ENCODE measurements at places on chromosomes 3 and 15.

GRCh38 chr15:79400650-79401049 lies 31.5 kb upstream of the MINAR1 start:
- DNase-seq: no peak

- no peak for DNase-seq
These were observed 23.7 kb upstream of the TICRR start for GRCh38 chr15:89551550-89551949.

GRCh38 chr3:53300826-53301225 lies 45.0 kb upstream of the TKT start:
- DNase-seq: no peak

- DNase-seq: no peak
These were observed 49.5 kb downstream of the TP63 start for GRCh38 chr3:189680723-189681122.

GRCh38 chr3:152853196-152853595 lies 18.3 kb downstream of the P2RY1 start:
- DNase-seq: no peak

GRCh38 chr15:62254137-62254934 lies 89.3 kb upstream of the C2CD4B start:
- DNase-seq: peak; percentile 69

DNA sequence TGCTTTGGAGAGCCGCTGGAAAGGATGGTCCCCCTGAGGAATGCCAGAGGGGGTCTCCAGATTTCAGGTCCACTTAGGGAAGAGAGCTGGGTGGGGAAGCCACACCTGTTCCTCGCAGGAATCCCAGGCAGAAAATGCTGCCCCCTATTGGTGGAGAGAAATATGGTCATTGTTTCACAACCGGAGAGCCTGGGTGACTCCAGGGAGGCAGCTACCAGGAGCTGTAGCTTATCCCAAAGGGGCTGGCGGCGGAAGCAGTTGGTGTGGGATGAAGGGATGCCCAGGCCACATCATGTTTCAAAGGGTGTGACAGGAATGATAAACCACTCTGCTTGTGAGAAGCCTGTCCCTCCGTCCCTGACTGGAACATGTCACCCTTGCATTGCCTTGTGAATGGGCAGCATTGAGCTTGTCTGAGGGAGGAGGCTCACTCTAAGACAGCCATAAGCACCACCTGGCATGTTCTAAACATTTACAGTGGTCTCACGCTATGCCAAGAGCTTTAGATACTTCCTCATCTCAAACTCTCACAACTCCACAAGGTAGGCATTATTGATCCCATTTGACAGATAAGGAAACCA lies 34.5 kb downstream of the POMGNT2 start:
- no peak for DNase-seq

GRCh38 chr15:68371851-68372250 lies 60.1 kb downstream of the ITGA11 start:
- DNase-seq: no peak

DNA sequence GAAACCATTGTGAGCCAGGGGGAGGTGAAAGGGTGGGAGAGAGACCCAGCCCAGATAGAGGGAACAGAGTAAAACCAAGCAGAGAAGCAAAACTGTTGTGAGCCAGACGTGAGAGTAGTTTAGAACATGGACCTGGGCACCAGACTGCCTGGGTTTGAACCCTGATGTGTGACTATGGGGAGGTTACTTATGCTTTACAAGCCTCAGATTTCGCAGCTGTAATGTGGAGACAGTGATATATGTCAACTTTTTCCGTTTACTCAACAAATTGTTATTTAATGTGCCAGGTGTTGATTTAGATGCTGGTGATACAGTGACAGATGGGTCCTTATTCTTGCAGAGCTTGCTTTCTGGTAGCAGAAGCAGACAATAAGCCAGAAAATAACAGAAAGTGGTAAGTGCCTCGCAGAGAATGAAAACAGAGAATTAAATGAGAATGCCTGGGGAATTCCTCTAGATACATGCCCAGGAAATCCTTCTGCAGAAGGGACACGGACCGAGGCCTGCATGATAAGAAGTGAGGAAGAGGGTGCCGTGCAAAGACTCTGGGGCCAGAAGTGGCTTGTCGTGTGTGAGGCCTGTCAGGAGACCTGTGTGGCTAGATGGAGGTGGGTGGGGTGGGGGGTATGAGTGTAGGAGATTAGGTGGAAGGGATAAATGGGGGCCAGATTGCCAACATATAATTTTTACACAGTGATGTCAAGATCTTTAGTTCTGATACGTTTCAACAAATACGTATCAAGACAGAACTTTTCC lies 15.0 kb downstream of the KAT2B start:
- no peak for DNase-seq

DNA sequence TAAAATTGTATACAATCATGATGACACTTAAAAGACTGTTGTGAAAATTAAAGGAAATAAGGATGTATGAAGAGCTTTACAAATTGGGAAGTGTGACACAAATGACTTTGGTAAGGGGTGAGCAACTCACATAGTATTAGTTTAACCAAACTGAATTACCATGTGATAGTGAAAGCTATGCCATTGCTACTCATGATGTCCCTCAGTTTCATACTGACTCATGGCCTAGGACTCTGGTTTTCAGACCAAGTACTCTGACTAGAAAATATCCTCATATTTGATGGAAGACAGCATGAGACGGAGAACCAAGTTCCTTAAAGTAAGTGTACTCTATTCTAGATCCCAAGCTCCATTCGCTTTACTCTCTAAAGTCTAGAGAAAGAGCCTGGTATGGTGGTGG lies 203.2 kb upstream of the ICE2 start:
- no peak for DNase-seq

DNA sequence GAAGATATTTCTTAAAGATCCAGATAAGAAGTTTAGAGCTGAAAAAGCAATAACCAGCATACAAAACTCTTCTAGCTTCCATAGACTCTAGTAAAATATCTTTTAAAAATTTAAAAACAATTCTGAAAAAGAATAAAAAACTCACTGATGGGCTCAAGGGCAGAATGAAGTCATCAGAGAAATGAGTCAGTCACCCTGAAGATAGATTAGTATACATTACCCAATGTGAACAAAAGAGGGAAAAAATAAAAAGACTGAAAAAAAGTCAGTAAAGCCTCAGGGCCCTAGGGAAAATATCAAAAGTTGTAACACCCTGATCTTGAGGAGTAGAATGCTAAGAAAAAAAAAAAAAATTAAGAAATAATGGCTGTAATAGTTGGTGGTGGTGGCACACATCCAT lies 11.4 kb downstream of the DET1 start:
- no peak for DNase-seq

GRCh38 chr3:83193526-83193925 lies 1432.1 kb upstream of the GBE1 start:
- no peak for DNase-seq

GRCh38 chr15:36881516-36881915 lies 218.8 kb downstream of the MEIS2 start:
- DNase-seq: no peak

DNA sequence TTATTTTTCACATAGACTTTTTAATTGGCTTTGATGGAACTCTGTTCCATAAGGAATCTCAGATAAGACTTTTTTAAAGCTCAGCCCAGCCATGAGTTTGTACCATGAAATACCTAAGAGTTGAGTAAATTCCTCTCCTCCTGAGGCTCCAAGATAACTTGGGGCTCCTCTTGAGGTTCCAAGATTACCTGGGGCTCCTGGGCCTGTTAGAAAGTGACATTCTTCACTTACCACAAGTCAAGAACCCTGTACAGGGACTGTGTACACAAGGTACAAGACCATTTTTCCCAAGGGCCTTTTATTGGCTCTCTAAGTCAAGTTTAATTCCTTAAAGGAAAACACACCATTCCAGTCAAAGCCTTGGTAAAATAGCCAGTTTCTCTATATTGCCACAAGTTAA lies 111.3 kb upstream of the PRR20G start:
- DNase-seq: no peak

GRCh38 chr3:13571831-13572750 lies 23.2 kb downstream of the FBLN2 start:
- no peak for DNase-seq

DNA sequence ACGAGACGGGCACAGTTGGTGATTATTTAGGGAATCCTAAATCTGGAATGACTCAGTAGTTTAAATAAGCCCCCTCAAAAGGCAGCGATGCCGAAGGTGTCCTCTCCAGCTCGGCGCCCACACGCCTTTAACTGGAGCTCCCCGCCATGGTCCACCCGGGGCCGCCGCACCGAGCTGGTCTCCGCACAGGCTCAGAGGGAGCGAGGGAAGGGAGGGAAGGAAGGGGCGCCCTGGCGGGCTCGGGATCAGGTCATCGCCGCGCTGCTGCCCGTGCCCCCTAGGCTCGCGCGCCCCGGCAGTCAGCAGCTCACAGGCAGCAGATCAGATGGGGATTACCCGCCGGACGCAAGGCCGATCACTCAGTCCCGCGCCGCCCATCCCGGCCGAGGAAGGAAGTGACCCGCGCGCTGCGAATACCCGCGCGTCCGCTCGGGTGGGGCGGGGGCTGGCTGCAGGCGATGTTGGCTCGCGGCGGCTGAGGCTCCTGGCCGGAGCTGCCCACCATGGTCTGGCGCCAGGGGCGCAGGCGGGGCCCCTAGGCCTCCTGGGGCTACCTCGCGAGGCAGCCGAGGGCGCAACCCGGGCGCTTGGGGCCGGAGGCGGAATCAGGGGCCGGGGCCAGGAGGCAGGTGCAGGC lies 318.0 kb downstream of the FGF12 start:
- DNase-seq: no peak

- no peak for DNase-seq
These were observed 232.1 kb downstream of the NR1D2 start for GRCh38 chr3:24177201-24177600.

DNA sequence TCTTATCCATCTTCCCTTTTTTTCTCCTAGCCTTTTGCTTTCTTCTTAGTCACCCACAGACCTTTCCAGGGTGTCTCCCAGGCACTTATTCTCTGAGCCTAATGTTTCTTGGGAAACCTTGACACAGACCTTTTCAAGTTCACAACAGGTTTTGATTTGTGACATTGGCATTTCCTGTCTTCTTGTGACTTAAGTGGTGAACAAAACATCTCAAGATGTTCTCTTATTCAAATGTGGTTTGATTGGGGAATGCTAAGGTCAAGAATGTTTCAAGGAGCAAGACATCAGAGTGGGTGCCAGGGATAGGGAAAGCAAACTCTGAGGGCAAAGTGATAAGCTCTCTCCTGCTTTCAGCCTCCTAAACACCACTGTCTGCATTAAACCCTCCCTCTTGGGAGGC lies 68.2 kb upstream of the GSK3B start:
- peak; percentile 52 for DNase-seq

GRCh38 chr3:26308454-26308853 lies 314.1 kb upstream of the LRRC3B start:
- DNase-seq: no peak

GRCh38 chr3:9124730-9125129 lies 124.7 kb downstream of the SRGAP3 start:
- DNase-seq: no peak

DNA sequence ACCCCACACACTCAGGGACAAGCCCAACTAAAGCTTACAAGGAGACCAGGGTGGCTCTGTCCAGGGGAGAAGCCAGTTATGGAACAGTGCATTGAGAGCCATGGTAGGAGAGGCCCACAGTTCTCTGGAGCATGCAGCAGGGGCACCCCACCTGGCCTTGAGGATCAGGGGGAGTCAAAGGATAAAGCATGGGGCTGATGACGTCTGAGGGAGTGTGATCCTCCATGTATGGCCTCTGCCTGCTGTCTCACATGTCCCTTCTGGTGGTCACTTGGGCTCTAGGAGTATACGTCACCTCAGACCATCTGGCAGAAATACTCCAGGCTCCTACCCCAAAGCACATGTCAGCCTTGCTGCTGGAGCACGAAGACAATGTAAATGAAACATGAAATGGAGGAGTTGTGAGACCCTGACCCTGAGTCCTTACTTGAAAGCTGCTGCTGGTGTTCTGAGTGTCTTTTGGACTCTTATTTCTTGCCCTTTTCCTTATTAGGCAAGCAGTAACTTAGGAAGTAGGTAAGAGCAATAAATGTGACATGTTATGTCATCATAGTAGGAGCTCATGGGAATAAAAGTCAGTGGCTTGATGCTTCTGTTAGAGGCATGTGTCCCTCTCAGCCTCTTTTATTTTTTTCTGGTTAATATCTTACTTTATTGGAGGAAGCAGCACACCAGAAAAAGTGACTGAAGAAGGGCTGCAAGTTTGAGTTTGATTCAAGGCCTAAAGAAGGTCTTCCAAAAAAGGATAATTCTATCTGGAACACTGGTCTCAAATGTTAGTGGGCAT lies 15.5 kb downstream of the SRPRB start:
- no peak for DNase-seq

DNA sequence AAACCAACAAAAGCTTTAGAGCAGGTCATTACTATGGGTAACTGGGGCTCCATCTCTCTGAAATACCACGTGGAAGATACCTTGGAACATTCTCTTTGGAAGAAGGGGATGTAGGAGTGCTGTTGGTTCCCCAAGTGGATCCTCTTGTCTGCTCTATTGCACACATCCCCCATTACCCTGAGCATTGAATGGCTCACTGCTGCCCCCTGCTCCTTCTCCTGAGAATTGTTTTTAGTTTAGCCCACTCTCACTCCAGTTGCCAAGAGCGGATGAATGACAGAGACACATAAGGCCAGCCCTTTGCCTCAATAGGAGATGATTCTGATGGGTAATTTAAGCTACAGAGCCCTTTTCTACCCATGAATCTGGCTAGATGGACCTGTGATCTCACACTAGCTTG lies 135.6 kb upstream of the SUCLG2 start:
- no peak for DNase-seq

GRCh38 chr15:84035399-84035766 lies 200.2 kb upstream of the GOLGA6L4 start:
- DNase-seq: no peak

- DNase-seq: no peak
These were observed 100.6 kb downstream of the TLE3 start for GRCh38 chr15:69997161-69997485.

DNA sequence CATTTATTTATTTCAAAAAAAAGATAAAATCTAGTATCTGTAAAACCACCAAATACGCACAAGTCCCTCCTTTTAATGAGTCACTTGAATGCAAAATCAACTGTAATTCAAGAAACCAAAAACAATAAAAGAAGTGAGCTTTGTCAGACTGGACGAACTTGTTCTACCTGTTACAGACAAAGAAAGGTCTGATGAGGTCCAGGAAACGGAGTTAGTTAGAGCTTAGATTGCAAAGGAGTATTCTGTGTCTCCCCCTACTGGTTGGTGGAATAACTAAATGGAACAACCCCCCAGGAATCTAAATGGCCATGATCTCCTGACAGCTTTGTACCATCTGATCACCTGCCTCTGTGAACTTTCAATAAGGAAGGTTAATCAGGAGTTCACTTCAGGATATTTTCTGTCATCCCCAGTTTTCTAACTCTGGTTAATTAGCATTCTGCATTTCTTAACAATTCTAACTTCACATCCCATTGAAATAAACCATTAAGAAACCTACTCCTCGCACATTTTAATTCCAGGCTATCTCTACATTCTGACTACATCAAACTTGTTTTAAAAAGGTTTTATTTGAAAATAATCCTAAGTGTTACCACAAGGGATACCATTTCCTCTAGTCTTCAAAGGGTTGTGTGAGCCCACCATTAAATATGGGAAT lies 333.0 kb upstream of the SATB1 start:
- DNase-seq: peak; percentile 1

GRCh38 chr3:180068023-180068422 lies 31.3 kb upstream of the PEX5L start:
- DNase-seq: no peak
